Urothelium cell line (cell line): ENCODE measurements at places on chromosomes 5 and 9.

DNA sequence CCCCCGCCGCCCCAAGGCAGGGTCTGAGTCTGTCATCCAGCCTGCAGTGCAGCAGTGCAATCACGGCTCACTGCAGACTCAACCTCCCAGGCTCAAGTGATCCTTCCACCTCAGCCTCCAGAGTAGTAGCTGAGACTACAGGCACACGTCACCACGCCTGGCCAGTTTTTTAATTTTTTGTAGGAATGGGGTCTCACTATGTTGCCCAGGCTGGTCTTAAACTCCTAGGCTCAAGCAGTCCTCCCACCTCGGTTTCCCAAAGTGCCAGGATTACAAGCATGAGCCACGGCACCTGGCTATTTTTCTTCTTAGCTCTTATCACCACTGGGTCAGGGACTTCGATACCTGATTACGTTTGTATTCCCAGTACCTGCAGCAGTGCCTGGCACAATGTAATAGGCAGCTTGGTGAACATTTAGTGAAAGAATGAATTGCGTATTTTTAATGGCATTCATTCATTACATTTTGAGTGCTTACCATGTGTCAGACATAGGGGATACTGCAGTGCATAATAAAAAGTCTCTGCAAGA is 10.3 kb downstream of the LARP1 start:
- no peak for DNase-seq

- DNase-seq, result no peak
These were observed 194.6 kb upstream of the PCSK5 start for GRCh38 chr9:75695921-75696320.

GRCh38 chr5:89255845-89256463 is 373.0 kb upstream of the MEF2C start:
- peak; percentile 4 for DNase-seq

- no peak for DNase-seq
These were observed 5.3 kb downstream of the NFX1 start for GRCh38 chr9:33295571-33295970.

DNA sequence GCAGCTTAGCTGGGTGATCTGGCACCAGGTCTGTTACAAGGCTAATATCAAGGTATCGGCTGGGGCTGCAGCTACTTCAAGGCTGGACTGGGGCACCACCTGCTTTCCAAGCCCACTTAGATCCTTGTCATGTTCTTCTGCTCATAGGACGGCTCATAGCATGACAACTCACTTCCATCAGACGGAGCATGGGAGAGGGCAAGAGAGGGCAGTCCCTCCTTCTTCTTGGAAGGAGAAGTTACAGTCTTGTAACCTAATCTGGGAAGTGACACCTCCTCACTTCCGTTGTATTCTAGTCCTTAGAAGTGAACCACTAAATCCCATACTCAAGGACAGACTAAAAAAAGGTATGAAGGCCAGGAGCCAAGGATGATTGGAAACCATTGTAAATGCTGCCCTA is 258.2 kb downstream of the MAST4 start:
- DNase-seq, result no peak
